ENCODE measurements at places on chromosomes 4 and X. TPM values are rescaled to one million over a fixed set of nuclear protein-coding genes. Genes with fewer than 3 reads are reported as not detected.

Gene TMSB15A
- 220 TPM for total RNA-seq

Gene PNMA5
- total RNA-seq, result 2.4 TPM

Gene PPP1R2C
- total RNA-seq, result not detected

Gene F8A3
- 1.2 TPM for total RNA-seq

Gene KLB
- under 0.01 TPM for total RNA-seq

DNA sequence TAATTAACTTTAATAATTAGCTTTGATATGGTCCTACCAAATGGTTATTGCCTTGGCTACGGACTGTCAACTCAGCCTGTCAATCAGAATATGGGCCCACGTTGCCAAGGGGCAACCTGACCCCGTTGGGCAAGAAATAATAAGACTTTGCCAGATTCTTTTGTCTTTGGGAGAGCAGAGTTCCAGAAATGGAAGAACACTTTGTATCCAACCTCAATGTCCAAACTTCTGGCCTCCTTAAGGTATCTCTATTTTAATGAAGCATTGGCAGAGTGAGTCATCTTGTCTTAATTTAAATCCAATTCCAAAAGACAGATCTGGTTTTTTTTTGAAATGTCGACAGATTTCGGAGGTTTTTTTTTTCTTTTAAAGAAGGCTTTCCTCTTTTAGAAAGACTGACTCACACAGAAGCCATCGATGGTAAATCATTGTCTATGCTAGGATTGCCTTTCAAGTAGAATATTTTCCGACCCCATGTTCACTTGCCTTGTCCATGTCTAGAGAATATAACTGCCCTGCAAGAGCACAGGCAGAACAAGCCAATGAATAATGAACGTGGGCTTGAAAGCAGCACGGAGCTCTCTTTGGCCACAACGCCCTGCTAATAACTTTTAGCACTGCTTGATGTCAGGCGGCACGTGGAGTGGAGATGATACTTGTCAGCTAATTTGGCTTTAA lies 190.3 kb upstream of the GATB start:
- peak; percentile 18 for DNase-seq

- DNase-seq, result no peak
Observed at GRCh38 chr4:146318894-146319293, 104.6 kb downstream of the REELD1 start.

- DNase-seq, result no peak
Observed at GRCh38 chr4:109436504-109436903, 2.9 kb downstream of the SEC24B start.

DNA sequence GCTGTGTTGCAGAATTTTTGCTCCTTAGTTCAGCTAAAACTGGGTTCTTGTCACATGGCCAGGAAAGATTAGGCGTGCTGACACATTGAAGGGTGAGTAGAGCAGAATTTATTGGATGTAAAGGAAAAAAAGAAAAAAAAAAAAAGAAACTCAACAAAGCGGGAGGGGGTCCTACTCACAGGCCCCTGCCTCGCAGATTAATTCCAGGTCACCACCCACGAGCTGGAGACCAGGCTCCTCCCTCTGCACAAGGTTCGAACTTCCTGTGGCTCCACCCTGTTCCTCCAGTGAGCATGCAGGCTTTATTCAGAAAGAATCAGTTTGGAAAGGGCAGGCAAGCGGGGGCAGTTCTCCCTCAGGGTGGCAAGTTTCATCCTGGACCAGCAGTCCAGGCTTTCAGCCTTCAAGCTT lies 17.1 kb downstream of the MGST2 start:
- no peak for DNase-seq

GRCh38 chrX:11085305-11085704 lies 25.8 kb upstream of the HCCS start:
- DNase-seq, result no peak

- DNase-seq, result no peak
Observed at GRCh38 chrX:57871463-57871862, 38.8 kb downstream of the ZXDA start.

- DNase-seq, result peak; percentile 1
Observed at GRCh38 chrX:132651421-132652086, 162.7 kb upstream of the MBNL3 start.

- DNase-seq, result peak; percentile 69
Observed at GRCh38 chr4:140152013-140152703, 1.8 kb downstream of the MAML3 start.

GRCh38 chr4:105453550-105454205 lies 20.2 kb downstream of the PPA2 start:
- DNase-seq, result no peak

- no peak for DNase-seq
Observed at GRCh38 chr4:165458471-165458870, 79.7 kb downstream of the CPE start.

Data from frontal cortex (tissue), 4 donors.